ENCODE measurements at places on chromosomes 16 and 17.

DNA sequence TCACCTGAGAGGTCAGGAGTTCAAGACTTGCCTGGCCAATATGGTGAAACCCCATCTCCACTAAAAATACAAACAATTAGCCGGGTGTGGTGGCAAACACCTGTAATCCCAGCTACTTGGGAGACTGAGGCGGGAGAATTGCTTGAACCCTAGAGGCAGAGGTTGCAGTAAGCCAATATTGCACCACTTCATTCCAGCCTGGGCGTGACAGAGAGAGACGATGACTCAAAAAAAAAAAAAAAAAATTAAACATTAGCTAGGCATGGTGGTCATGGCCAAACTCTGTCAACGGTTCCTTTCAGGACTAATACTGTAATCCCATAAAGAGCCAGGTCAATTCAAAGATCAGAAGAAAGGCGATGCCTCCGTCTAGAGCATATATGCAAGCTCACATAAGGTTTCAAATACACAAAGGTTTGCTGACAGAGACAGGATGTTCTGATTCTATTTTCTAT is 2.4 kb downstream of the RNF157 start:
- no peak for DNase-seq

DNA sequence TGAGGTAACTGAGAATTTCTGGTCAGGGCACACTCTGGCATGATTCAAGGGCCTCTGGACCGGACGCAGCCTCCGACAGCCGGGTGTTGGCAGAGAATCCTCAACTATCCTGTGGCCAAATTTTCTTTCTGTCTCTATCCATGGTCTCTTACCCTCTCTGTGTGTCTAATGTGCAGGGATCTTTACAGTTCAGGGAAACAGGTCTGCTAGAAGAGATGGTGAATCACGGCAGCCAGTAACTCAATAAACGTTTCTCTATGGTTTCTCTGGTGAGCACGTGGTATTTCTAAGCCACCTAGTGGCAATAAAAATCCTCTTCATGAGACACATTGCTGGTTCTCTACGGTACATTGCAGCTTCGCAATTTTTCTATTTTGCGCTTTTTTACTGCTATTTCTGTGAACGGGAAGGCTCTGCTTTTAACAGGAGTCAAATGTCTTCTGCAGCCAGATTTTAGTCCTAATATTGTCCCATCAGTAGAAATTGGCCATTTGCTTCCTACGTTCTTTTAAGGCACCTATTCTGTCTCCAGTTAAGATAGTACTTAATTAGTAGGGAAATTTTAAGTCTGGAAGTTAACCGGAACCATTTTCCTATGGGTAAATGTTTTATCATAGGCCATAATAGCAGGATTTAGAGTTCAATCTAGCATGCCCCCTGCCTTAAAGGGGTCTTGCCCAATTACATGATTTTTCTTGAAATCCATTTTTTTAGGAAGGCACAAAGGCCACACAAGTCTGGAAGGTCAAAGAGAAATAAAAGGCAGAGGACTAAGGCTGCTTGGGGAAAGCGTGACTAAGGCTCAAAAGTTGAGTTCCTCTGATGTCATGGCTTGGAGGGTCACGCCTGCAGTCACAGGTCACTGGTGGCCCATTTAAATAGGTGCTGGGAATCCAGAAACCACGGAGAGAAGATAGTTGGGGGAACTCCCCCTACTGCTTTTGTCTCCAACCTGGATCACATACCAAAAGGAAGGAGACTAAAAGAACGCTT is 31.5 kb downstream of the QPRT start:
- DNase-seq, result no peak

DNA sequence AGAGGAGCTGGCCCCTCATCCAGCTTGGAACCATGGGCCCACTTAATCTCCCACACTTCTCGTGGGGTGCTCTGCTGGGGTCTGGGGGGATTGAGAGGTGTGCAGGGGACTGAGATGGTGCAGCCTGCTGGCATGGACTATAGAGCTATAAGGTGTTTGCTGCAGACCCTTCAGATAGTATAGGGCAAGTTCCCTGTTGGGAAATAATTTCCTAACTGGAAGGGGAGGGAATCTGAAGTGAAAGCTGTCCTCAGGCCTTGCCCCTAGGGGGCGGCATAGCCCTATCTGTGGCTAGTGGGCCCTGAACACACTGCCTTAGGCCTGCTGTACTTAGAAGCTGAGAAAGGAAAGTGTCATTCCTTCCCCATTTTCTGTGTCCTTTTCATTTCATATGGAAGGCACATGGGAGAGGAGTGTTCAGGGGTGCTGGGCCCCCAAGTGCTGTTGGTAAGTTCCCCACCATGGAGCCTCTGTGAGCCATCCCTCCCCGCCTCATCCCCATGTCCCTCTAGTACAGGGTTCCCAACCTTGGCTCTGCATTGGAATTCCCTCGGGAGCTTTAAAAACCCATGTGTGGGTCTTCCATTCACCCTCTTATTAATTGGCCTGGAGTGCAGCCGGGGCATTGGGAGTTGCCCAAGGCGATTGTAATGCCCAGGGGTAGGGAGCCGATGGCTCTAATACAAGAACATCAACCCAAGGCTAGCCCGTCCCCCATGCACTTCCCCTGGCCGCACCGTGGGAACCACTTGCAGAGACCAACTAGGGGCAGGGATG is 19.7 kb downstream of the GOSR2 start:
- DNase-seq, result peak; percentile 92

DNA sequence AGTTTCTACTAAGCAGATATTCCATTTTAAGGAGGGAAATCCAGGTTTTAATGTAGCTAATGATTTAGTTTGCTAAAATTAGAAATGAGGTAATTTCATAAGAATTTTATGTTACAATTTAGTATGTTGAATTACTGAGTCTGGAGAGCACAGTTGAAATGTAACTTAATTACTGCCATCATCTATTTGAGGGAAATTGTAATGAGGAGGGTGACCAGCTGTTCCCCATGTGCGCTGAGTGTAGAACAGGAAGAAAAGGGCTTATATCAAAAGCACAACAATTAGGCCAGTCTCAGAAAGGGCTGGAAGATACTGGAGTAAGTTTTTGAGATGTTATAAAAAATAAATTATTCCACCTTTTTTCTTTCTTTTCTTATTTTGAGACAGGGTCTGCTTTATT is 735.1 kb upstream of the GOT2 start:
- no peak for DNase-seq

DNA sequence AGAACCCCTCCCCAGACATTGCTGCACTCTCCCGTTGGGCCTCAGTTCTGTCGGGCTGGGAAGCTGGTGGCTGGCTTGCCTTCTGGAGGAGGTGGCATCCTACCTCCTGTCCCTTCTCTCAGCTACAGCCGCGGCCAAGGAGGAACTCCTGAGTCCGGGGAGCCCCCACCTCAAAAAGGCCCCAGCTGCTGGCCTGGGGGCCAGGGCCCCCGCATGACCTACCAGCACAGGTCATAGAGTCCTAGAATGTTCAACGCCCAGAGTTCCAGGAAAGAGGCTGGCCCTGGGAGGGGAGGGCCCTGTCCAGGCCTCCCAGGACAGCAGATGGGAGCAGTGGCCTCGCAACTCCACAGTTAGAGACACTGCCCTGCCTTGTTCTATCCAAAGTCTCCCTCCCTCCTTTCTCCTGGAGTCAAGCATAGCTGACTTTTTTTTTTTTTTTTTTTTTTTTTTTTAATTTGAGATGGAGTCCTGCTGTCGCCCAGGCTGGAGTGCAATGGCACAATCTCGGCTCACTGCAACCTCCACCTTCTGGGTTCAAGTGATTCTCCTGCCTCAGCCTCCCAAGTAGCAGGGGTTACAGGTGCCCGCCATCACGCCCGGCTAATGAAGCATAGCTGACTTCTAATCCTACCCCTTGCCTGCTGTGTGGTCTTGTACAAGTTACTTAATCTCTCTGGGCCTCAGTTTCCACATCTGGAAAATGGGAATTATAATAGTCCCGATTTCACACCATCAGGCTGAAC is 7.1 kb downstream of the CARHSP1 start:
- DNase-seq, result no peak

DNA sequence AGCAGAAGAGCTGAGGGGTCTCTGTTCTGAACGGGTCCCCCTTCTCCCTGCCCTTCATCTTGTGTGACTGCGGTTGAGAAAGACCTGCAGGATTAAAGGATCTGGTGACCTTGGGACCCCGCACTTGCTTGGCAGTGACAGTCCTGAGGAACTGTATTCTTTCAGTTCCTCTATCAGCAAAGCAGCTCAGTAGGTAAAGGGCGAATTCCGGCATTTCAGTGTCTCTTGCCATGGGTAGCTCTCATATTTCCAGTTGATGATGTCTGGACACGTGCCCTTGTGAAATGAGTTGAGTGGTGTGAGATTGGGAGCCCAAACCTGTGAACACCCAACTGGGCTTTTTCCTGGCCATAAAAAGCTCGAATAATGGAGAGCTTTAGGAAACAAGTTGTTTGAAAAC is 135.7 kb downstream of the PRKCA start:
- no peak for DNase-seq

GRCh38 chr17:44345454-44346026 is 438 bp downstream of the GRN start:
- DNase-seq, result no peak

- no peak for DNase-seq
Observed at GRCh38 chr17:11608396-11608795, 10.1 kb downstream of the DNAH9 start.

- no peak for DNase-seq
Observed at GRCh38 chr16:87344931-87345631, 27.9 kb upstream of the C16orf95 start.

- no peak for DNase-seq
Observed at GRCh38 chr16:85054948-85055492, 27.4 kb downstream of the KIAA0513 start.

DNA sequence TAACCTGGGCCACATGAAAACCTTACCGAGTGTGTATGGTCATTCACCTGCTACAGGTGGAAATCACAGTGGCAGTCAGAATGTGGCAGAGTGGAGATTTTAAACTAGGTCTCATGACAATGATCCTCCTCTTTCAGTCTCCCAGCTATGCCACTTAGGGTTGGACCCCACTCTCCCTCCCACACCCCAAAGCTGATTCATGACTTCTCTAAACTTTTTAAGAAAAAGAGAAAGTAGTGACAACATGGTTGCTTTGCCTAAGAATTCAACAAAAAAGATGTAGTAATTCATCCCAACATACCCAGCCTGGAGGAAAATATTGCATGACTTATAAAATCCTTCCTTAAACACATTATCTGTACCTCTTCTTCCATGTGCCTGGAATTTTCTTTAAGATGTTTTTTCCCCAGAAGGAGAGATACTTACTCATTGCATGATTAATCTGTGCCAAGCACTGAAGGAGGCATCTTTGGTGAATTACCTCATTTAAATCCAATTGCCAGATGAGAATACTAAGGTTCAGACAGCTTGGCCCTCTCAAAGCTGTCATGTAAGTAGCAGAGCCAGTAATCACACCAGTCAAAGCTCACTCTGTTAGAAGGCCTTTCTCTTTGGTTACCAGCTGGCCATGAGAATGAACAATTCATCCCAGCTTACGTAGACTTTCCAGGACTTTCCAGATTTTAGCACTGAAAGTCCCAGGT is 119.9 kb downstream of the COPRS start:
- no peak for DNase-seq

DNA sequence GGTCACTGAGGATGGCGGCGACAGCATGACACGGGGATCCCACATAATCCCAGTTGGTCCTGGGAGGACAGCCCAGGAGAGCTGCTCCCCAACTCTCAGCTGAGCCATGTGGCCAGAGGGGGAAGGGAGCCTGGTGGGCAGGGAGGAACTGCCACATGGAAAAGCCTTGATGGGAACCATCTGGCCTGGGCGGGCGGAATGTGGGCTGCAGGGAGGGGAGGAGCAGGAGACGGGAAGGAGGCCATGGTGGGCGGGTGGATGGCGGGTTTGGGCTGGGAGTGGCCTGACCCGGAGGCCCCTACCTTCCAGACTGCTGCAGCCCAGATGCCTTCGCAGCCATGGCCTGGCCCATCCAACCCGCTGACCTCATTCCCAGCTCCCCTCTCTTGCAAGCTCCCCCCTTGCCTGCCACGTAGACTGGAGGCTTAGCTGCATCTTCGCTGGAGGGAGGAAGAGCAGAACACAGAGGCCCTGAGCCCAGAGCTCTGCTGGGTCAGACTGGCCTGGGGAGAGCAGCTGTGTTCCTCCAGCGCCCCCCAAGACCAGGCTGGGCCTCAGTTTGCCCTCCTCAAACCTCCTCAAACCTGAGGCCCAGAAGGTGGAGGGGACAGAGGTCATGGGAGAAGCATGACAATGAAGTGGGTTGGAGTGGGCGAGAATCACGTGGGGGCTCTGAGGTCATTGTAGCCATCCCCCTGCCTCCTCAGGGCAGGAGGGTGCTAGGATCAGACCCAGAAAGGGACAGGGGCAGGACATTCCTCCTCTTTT is 8.2 kb upstream of the COL1A1 start:
- DNase-seq, result no peak
